ENCODE measurements at places on chromosomes 2 and 18. TPM values are rescaled to one million over a fixed set of nuclear protein-coding genes. Genes with fewer than 3 reads are reported as not detected.

DNA sequence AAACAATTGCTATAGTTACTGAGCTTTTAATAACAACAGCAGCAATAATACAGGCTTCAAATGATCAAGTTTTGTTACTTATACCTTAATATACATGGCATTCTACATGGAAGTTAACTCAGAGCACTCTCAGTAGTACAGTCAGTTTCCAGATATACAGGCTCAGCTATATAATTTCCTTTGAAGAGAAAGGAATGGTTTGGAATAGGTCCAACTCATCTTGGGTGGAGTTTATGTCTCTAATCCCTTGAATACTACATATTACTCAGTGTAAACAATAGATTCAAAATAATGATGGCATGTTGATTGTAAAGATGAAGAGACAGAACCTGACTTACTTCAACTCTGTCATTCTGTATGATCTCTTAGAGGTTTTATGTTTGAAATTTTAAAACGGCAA lies 174.9 kb downstream of the EPHA4 start:
- H3K36me3 ChIP-seq: no peaks in the 10 kb centered on the region
- H3K27ac ChIP-seq: no peak overlapping the region
- H3K4me1 ChIP-seq: no peaks in the 10 kb centered on the region

GRCh38 chr2:149132339-149132738 lies 93.8 kb downstream of the LYPD6B start:
- DNase-seq: no peak
- H3K36me3 ChIP-seq: no peaks in the 10 kb centered on the region
- H3K27ac ChIP-seq: no peak overlapping the region
- H3K27me3 ChIP-seq: no peaks in the 10 kb centered on the region
- peaks cover 5% of the 10 kb centered on the region for H3K4me1 ChIP-seq

GRCh38 chr2:210844016-210844415 lies 287.6 kb downstream of the CPS1 start:
- DNase-seq: no peak
- H3K4me1 ChIP-seq: peaks cover 19% of the 10 kb centered on the region
- no peaks in the 10 kb centered on the region for H3K27me3 ChIP-seq
- H3K27ac ChIP-seq: no peak overlapping the region

DNA sequence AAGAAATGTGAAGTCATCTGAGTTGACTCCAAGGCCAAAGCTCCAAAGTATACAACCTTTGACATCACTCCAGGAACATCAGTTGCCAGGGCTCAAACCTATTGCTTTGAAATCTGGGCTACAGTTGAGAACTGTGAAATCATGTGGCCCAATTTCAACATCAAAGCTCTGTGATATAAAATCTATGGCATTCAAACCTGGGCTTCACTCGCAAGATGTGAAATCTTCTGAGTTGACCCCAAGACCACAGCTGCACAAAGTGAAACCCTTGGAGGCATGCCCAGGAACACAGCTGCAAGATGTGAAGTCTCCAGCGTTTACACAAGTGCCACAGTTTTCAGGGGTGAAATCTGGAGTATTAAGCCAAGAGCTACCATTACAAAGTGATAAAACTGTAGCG lies 9.4 kb upstream of the ZNF512 start:
- no peaks in the 10 kb centered on the region for H3K4me1 ChIP-seq
- peaks cover 100% of the 10 kb centered on the region for H3K27me3 ChIP-seq
- no peak overlapping the region for H3K27ac ChIP-seq
- DNase-seq: no peak

- H3K4me3 ChIP-seq: no peak overlapping the region
- no peaks in the 10 kb centered on the region for H3K27me3 ChIP-seq
- H3K27ac ChIP-seq: no peak overlapping the region
- H3K4me1 ChIP-seq: no peaks in the 10 kb centered on the region
- H3K36me3 ChIP-seq: peaks cover 4% of the 10 kb centered on the region
Observed at GRCh38 chr2:171855401-171855800, 38.6 kb downstream of the SLC25A12 start.

DNA sequence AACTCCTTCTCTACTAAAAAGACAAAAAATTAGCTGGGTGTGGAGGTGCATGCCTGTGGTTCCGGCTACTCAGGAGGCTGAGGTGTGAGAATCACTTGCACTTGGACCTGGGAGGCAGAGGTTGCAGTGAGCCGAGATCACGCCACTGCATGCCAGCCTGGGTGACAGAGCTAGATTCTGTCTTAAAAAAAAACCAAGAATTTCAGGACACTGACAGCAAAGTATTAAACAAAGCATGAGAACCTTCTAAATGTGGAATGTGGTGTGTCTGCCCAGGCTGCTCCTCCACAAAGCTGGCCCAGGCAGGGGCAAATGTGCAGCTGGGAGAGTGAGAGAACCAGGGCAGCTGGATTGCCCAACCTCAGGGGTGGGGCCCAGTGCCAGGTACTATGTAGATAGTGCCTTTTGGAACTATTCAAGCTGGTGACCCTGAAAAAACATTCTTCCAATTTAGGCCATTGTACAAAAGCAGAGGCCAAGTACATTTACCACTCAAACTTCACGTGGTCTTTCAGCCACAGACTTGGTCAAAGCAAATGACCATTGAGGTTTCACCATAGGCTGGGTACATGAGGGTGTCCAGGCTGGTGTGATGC lies 6.7 kb upstream of the UGT1A5 start:
- H3K4me3 ChIP-seq: no peak overlapping the region
- H3K4me1 ChIP-seq: 0 out of 2 replicates have a peak, but pooled peaks cover under 1% of the 10 kb centered on the region
- H3K27ac ChIP-seq: no peak overlapping the region
- DNase-seq: no peak

DNA sequence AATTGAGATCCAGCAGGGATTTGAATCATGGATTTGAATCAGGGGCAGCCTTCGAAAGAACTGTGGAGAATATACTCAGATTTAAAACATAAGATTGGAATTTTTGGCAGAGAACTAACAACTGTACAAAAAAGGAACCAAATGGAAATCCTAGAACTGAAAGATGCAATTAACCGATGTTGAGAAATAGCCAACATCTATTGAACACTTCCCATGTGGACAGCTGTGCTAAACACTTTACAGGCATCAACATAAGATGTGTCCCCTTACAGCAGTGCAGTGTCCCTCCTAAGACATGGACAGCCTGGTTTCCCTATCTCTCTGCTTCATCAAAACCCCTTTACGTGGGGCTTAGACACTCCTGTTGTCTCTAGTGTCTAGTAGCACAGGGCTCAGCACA lies 3.7 kb upstream of the IL1RN start:
- H3K4me3 ChIP-seq: no peak overlapping the region
- no peak overlapping the region for H3K27ac ChIP-seq
- no peaks in the 10 kb centered on the region for H3K36me3 ChIP-seq
- H3K27me3 ChIP-seq: peaks cover 27% of the 10 kb centered on the region
- H3K4me1 ChIP-seq: no peaks in the 10 kb centered on the region

DNA sequence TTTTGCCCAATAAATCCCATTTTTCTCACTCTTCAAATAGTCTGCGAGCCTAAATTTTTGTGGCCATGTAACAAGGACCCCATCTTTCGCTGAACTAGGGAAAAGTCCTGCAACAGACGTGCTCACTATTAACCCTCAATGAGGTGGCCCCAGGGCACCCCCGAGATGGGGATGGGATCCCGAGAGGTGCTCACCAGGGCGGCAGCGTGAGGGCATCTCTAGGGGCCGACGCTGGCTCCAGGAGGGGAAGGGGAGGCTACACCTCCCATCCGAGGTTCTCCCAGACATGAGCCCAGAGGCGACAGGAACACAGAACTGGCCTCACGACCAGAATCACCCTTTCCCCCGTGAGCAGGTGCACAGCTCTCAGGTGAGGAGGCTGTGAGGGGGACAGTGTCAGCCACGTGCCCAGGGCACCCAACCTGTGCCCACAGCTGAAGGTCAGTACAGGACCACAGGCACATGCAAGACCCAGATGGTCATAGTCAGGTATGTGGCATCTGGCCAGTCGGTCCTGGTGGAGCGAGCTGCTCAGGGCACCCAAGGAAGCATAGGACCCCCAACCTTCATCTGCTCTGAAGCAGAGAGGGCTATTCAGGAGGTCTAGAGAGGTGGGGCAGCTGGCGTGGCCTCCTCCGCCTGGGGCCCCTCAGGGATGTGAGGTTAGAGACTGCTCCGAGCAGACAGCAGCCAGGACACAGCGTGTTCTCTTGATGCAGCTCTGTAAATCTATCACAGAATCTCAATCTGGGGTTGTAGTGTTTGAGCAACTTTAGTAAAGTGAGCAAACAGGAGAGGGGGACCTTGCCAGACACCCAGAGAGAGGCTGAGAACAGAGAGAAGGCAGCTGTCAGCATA lies 62.8 kb downstream of the PXDN start:
- no peak overlapping the region for H3K27ac ChIP-seq
- H3K4me1 ChIP-seq: peaks cover 10% of the 10 kb centered on the region
- H3K36me3 ChIP-seq: peaks cover 39% of the 10 kb centered on the region
- no peak for DNase-seq
- no peaks in the 10 kb centered on the region for H3K27me3 ChIP-seq

DNA sequence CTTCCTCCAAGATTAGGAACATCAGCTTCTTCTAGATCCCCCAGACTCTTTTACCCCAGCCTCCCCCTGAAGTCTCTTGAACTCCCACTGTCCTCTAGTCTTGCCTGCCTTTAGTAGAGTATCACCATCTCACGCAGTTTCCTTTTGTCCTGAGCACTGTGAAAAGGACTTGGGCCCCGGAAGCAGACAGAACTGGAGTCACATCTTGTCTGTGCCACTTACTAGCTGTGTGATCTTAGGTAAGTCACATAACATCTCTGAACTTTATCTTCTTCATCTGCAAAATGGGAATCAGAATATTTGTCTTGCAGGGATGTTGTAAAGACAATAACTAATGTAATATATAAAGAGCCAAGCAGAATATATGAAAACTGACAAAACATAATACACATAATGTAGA lies 8.4 kb upstream of the TRABD2A start:
- peaks cover 6% of the 10 kb centered on the region for H3K4me1 ChIP-seq
- no peak for DNase-seq

DNA sequence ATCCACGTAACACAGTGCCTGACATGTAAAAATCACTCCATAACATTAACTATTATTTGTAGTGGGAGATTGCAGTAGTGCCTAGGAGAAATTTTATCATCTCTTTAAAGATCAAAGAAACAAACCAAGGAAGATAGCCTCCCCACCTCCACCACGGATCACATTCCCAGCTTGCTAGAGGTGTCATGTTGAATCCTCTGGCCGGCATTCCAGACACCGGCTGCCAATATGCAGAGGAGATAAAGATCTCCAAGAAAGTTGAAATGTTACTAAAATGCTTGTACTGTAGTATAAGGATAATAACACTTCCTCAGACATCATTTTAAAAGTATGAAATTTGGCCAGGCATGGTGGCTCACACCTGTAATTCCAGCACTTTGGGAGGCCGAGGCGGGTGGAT lies 6.1 kb upstream of the ATG16L1 start:
- no peak overlapping the region for H3K4me3 ChIP-seq
- no peak for DNase-seq
- H3K27ac ChIP-seq: no peak overlapping the region
- H3K27me3 ChIP-seq: peaks cover 2% of the 10 kb centered on the region

DNA sequence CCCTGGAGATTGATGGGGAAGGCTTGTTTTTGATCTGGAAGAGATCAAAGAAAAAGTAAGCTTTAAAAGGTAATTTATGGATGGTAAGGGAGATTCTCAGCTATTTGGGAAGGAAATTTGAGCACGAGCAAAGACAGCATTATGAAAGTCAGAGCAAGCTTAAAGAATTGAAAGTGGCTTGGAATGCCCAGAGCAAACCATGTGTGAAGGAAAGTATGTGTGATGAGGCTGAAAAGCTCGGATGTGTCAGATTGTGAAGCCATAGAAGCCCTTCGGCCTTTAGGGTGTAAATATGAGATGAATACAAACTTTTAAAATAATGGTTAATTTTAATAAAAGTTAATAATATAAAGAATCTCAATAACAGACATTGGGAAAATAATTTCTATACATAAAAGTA lies 377.4 kb upstream of the DSEL start:
- H3K27ac ChIP-seq: no peak overlapping the region
- DNase-seq: no peak
- H3K27me3 ChIP-seq: no peaks in the 10 kb centered on the region
- no peaks in the 10 kb centered on the region for H3K4me1 ChIP-seq
- H3K4me3 ChIP-seq: no peak overlapping the region
- no peaks in the 10 kb centered on the region for H3K36me3 ChIP-seq

DNA sequence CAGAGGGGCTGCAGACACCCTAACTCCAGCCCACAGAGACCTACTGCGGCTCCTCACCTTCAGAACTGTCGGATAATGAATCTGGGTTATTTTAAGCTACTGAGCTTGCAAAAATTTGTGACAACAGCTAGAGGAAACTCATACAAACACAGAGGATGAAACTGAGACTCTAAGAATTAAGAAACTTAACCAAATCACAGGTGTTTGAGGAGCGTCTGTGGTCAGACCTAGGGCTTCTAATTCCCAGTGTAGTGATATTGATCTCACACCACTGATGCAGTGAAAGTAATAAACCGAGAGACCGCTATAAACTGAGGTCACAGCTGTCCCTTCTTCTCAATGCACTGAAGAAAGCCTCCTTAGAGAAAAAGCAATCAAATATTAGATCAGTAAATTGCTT lies 110.1 kb downstream of the RGPD3 start:
- H3K4me3 ChIP-seq: no peak overlapping the region
- peaks cover 22% of the 10 kb centered on the region for H3K4me1 ChIP-seq
- no peaks in the 10 kb centered on the region for H3K27me3 ChIP-seq
- H3K27ac ChIP-seq: no peak overlapping the region

DNA sequence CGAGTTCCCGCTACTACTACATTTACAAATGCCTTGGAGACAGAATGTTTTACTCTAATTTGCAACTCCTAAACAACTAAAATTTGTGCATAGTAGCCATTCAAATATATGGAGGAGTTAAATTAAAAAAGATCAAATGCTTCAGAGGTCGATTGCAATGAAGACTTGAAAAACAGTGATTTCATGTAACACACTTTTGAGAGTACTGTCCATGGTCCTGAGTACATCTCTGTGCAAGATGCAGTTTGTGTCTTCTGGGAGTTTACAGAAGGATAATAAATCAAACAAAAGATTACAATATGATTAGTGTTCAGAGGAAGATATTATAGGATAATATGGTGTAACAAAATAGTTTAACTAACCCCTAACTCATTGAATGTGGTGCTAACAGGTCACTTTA lies 894.7 kb downstream of the TMEM182 start:
- H3K27me3 ChIP-seq: no peaks in the 10 kb centered on the region
- H3K36me3 ChIP-seq: no peaks in the 10 kb centered on the region
- no peak overlapping the region for H3K4me3 ChIP-seq
- no peak overlapping the region for H3K27ac ChIP-seq
- no peak for DNase-seq

GRCh38 chr2:109213646-109214433 lies 84.8 kb downstream of the SH3RF3 start:
- H3K4me1 ChIP-seq: peaks cover 20% of the 10 kb centered on the region
- no peaks in the 10 kb centered on the region for H3K36me3 ChIP-seq
- no peak overlapping the region for H3K4me3 ChIP-seq
- no peaks in the 10 kb centered on the region for H3K27me3 ChIP-seq

GRCh38 chr2:88329815-88330603 lies 122.5 kb downstream of the FOXI3 start:
- DNase-seq: peak; percentile 46
- H3K36me3 ChIP-seq: no peaks in the 10 kb centered on the region
- H3K27ac ChIP-seq: peak overlapping the region; percentile 96
- H3K4me1 ChIP-seq: peaks cover 23% of the 10 kb centered on the region
- H3K27me3 ChIP-seq: peaks cover 19% of the 10 kb centered on the region

C2orf76 gene
- 4.4 TPM for total RNA-seq

MSTN gene
- not detected for total RNA-seq

HOXD13 gene
- not detected for total RNA-seq

CHN1 gene
- 26.1 TPM for total RNA-seq

GPR35 gene
- total RNA-seq: 0.22 TPM

All from WTC11 (cell line).